ENCODE measurements at places on chromosomes 16 and 17.

- DNase-seq = peak; percentile 87
Observed at GRCh38 chr17:68290955-68291835, at the start of the genes ARSG and SLC16A6. Gene ARSG, plus strand, starts transcription at chr17:68291495. Its CDS starts 15,999 bp downstream, at chr17:68307494. Gene SLC16A6, minus strand, starts transcription at chr17:68291127. Its CDS starts 12,807 bp downstream, at chr17:68278320.

GRCh38 chr16:57512296-57513001 is 23.9 kb downstream of the CCDC102A start:
- DNase-seq = no peak

DNA sequence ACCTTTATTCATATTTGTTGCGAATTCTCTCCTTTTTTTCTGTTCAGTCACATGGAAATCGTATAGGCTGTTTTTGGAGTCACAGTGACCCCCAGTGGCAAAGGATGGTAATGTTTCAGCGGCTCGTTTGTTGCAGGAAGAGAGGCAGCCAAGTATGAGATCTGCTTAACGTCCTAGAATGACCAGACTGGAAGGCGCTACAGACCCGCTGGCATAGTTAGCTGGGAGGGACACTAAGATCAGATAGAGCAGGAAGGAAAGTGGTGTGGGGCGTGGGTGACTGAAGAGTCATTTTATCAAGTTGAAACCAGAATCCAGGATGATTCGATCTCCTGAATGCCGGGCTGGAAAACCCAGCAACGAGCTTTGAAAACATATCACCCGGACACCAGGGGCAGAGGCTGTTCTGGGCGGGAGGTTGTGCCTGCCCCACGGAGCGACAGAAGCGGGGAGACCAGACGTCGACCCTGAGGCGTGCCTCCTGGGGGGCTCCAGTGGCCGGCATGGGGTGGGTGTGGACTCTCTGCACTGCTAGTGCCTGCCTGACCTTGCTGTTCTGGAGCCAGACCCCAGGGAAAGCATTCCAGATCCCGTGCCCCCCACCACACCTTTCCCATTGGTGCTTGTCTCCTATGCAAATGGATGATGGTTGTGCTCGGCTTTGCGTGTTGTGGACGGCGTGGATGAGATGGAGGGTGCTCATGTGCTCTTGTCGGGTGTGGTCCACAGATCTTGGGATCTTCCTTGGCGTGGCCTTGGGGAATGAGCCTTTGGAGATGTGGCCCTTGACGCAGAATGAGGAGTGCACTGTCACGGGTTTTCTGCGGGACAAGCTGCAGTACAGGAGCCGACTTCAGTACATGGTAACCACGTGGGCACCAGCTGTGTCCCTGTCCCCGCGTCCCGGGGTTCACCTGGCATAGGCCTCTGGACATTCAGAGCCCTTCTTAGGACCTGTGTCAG is 7.7 kb downstream of the IL34 start:
- peak; percentile 44 for DNase-seq

DNA sequence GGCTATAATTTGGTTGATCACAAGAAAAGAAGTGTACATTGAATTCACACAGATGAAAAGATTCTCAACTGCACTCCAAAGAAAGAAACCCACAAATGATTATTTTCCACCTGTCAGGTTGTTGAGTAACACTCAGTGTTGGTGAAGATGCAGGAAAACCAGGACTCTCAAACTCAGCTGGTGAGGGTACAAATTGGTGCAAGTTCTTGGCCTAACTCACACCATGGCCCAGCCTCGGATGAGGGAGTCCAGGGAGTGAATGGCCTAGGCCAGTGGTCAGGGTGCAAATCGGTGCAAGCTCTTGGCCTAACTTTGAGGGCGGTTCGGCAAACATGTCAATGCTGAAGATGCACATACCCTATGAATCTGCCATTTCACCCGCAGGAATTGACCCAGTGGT is 8.6 kb downstream of the SCNN1B start:
- DNase-seq = no peak

GRCh38 chr17:41734139-41734948 is at the start of gene HAP1:
Gene HAP1, minus strand, starts transcription at chr17:41734643. Its CDS starts 9 bp downstream, at chr17:41734634.
- DNase-seq = peak; percentile 93

- no peak for DNase-seq
Observed at GRCh38 chr17:76797241-76797840, 59.4 kb downstream of the MFSD11 start.

- no peak for DNase-seq
Observed at GRCh38 chr17:37820313-37820994, 75.6 kb upstream of the HNF1B start.

DNA sequence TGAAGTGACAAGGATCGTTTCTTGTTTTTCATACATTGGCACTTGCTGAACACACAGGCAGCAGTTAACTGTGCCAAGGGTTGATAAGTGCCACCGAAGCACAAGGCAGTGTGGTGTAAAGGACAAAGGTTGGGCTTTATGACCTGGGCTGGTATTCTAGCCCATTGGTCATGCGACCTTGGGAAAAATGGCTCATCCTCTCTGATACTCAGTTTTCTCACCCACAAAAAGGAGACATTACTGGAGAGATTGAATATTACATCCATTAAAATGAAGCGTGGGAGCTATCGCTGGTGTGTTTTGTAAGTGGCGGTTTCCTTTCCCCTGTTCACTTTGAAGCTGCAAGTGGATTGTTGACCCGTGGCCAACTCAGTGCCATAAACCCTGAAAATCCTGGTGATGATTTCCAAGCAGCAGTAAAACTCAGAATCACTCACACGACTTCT is 216.9 kb downstream of the HAPSTR1 start:
- no peak for DNase-seq

- DNase-seq = no peak
Observed at GRCh38 chr17:75849279-75849646, 5.1 kb upstream of the UNC13D start.

- DNase-seq = no peak
Observed at GRCh38 chr16:4152267-4152666, 36.0 kb upstream of the ADCY9 start.

- DNase-seq = no peak
Observed at GRCh38 chr17:79062691-79063090, 11.9 kb upstream of the ENGASE start.

DNA sequence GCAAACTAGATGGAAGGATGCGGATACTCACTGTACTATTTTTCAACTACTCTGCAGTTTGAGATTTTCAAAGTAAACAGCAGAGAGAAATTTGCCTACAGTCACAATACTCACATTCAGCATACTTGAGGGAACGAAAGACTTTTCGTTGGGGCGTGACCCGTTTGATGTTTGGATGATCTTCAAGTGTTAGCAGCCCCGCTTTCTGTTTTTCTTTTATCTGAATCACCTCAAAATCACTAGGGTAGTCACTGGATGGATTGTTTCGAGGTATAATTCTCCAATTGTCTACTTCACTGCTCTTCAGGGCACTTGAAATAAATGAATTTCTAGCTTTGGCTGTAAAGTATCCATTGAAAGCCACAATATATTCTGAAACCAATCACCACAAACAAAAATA is 17.8 kb downstream of the MBTPS1 start:
- DNase-seq = no peak

DNA sequence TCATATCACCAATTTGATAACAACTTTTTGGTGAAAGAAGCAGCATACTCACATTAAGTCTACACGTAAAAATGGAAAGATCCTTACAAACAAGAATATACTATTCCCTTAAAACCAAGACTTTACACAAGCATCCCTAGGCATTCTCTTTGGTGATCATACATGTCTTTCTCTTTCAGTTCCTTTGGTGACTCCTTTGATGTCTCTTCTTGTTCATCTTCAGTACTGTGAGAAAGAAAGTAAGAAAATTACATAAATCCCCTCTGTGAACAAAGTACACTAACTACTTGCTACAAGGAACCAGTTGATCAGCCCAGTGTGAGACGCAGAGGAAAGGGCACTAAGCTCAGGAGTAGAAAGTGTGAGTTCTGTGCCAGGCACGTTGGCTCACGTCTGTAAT is 59.6 kb upstream of the MTMR4 start:
- DNase-seq = no peak

DNA sequence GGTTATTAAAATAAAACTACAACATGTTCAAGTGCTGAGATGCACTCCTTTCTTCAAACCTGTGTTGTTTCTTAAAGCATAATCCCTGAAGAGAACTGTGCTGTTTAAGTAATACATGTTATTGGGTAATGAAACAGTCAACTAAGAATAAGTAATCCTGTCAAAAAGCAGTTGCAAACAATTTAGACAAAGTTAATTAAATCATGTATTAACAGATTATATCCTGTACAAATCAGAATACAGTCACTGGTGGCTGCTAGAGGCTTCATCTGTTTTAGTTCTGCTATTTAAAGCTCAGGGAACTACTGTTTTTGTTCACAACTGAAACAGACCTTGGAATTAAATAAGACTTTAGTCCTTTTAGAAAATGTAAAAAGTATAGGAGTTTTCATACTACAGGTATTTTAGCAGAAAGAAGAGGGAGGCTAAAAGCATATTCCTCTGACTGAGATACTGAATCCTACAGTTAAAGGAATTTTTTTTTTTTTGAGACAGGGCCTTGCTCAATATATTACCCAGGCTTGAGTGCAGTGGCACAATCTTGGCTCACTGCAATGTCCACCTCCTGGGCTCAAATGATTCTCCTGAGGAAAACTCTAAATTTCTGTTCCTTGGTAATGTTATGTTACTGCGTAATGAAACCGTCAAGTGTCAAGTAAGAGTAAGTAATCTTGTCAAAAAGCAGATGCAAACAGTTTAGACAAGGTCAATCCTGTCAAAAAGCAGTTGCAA is 27.3 kb upstream of the ITGA2B start:
- DNase-seq = no peak

- no peak for DNase-seq
Observed at GRCh38 chr17:48110761-48111160, 3.2 kb downstream of the SNX11 start.

DNA sequence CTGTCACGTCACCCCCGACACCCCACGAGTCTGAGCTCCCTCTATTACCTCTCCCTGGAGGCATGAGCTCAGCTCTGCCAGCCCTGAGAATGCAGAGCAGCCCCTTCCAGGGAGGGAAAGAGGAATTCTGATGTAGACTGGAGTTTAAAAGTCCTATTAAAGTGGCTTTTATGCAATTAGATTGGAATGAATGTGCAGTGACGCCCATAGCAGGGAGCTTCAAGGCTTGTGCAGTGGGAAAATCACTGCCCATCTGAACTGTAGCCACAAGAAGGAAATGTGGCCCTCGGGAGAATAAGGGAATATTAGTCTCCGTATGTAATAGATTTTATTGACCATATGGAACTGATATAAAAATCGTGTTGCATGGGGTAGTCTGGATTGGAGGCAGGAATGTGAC is 66.9 kb downstream of the ZNF423 start:
- no peak for DNase-seq

- DNase-seq = no peak
Observed at GRCh38 chr16:56848029-56848936, 16.7 kb upstream of the SLC12A3 start.

- DNase-seq = no peak
Observed at GRCh38 chr17:45307290-45308015, 9.4 kb downstream of the MAP3K14 start.

- DNase-seq = no peak
Observed at GRCh38 chr16:64693946-64694345, 427.9 kb downstream of the CDH11 start.

DNA sequence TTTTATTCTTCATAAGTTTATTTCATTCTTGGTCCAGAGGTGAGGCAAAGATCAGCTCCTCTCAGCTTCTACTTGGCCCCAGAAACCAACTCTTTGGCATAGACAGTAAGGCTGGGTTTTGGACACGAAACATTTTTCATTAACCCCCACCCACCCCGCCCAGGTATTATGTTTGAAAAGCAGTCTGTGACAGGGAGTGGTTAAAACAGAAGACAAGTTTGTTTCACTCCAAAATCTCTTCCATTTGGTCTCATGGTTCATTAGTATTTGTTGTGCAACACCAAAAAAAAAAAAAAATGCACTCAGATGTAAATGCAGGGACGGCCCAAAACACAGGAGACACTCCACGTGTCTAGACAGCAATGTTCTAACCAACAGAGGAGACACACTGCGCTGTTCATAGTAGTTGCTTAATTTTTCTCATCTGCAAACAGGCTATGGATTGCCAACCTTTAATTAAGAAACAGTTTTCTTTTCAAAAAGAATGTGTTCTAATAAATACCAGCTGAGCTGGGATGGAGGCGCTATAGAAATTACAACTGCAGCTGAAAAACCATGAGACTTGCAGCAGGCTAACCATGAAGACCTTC is 39.8 kb upstream of the MMP2 start:
- DNase-seq = no peak

DNA sequence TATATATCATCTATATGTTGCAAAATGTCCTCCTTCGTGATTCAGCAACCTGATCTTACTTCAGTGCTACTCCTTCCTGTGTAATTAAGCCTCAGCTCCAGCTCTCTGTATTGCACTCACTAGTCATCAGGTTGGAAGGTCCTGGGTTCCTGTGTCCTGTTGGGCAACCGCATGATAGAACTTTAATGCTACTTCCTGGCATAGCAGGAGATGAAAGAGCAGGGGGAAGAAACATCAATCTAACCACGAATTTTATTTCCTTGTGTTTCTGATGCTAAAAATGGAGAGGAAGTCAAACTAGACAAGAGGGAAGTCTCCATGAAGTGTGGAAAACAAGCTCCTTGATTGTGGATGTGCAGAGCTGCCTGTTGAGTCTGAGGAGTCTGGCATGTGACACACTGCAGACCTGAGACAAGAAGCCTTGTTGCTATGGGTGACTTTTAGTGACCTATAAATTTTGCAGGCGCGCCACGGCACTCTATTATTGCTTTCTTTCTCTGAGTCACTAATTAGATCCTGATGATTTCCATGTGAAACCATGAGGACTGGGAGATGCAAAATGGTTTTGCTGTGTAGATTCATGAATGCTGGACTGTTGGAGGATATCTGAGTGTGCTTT is 25.6 kb downstream of the IGSF6 start:
- no peak for DNase-seq

- DNase-seq = no peak
Observed at GRCh38 chr17:56779322-56779721, 54.4 kb downstream of the C17orf67 start.

DNA sequence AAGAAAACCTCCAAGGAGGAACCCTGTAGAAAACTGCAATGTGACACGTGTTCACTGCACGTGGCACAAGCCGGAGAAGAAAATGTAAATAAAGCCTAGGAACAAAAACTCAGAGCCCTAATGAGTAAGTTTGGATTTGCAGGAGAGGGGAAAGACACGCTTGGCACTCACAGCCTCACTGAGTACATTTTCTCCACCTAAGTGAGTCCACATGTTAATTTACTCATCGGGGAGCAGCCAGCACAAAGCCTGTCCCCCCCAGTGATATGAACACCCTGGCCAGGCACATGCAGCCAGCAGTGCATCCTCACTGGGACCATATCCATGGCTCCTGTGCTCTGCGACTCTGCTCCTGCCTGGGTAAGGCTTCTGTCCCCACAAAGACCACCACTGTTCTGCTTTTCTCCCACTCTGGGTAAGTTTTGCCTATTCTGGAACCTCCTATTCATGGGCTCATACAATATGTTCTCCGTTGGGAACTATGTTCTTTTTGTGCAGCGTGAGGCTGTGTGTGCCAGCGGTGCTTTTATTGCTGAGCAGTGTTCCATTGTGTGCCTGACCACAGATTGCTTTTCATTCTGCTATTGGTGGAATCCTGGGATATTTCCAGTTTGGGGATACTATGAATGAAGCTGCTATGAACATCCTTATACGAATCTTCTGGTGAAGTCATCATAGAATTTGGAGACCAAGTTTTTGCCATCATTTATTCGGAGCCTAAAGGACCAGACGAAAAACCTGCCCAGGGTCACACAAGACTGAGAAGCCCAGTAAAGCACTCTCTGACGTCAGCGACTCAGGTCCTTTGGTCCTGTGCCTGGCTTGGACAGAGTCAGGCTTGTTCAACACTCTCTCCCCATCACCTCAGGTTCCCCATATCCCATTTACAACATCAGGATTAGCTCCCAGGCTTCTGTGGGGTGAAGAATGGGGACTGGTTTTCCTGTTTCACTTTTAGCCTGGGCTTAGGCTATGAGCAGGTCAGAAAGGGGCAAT is 53.3 kb downstream of the RNF112 start:
- DNase-seq = no peak
